Esophagus mucosa (tissue), 1 donor: ENCODE measurements at places on chromosomes 3 and 15. TPM values are rescaled to one million over a fixed set of nuclear protein-coding genes. Genes with fewer than 3 reads are reported as not detected.
A peak's percentile ranks its signal among the peaks of the same experiment; 100 is the strongest.

TKT gene
- 379 TPM for total RNA-seq

MINAR1 gene
- 0.24 TPM for total RNA-seq

GRCh38 chr15:39456159-39456558 lies 124.7 kb upstream of the THBS1 start:
- peak; percentile 83 for ATAC-seq

DNA sequence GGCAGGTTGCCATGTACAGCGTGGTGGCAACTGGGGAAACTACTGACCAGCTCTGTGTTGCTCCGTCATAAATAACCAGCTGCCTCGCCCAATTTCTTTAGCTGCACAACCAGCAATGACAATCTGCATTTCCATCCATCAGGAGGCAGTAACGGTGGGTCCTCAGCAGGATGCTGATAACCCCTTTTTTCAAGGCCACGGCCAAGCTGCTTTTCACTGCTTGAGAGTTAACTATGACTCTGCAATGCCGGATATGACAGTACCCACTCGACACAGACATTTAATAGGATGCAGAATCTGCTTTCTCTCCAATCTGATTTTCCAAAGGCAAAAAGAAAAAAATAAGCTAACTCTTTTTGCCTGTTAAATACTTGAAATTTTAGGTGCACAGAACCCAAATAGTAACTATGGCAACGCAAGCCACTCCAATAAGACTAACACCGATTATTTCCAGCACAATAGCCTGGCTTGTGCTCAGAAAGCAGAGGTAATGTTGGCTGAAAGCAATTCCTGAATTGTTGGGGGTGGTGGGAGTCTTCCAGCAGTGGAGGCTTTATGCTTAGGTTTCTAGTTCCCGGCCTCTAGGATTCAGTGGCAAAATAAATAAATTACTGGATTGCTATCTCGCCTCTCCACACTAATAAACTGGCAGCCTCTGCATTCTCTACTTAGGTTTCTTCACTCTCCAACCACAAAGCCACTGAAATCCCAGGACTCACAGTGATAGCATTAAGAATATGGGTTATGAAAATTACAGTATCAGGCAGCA lies 31.2 kb upstream of the SRGAP3 start:
- ATAC-seq: no peak

DNA sequence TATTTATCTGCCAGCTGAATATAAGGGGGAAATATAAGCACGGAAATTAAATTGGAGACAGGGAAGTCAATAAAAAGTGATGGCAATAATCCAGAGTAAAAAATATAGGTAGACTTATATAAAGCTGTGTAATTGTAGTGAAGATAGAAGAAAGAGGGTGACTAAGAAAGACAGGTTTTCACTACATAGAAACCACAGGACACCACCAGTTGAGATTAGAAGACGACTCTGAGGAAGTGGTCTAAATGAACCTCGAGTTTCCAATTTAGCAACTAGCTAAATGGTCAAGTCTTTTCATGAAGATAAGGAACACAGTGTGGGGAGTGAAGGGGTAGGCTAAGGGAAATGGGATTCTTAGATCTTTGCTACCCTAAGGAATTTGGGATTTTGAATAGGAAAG lies 188.8 kb upstream of the ARL6 start:
- ATAC-seq: no peak

GRCh38 chr3:47664519-47664918 lies 85.9 kb upstream of the CSPG5 start:
- ATAC-seq: no peak
